ENCODE measurements at places on chromosomes 4 and X.

DNA sequence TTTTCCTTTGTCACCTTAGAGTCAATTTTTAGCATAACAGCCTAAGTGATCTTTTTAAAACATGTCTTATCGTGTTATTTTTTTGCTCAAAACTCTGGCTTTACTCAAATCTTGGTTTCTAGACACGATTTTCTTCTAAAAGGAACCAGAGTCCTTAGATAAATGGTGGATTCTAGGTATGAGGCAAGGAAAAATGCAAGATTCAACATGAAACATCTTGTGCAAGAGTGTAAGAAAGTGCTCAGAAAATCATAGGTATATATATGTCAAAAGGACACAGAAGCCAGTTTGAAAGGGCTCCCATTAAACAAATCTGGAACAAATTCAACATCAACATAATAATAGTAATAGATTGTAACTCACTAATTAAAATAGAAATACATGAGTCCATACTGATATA is 8.1 kb upstream of the ADGRG4 start:
- no peak for DNase-seq

DNA sequence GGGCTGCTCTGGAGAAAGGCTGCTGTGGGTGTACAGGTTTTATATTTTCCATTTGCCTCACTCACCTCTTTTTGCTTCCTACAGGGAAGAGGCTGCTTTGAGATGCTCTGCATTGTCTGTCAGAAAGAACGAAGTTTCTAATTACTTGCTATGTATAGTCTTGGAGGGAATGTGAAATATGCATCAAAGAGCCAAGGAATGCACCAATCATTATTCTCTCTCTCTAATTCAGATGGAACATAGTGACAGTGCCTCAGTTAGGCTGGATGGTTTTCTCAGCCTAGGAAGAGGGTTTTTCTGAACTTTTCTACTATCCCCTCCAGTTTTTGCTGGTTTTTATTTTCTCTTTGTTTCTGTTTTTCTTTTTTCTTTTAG is 106.8 kb upstream of the SLC4A4 start:
- DNase-seq: no peak

- peak; percentile 27 for DNase-seq
Measured at GRCh38 chr4:60805500-60806313, 394.4 kb upstream of the ADGRL3 start.

- DNase-seq: no peak
Measured at GRCh38 chrX:95065151-95065550, 1391.1 kb downstream of the FAM133A start.

DNA sequence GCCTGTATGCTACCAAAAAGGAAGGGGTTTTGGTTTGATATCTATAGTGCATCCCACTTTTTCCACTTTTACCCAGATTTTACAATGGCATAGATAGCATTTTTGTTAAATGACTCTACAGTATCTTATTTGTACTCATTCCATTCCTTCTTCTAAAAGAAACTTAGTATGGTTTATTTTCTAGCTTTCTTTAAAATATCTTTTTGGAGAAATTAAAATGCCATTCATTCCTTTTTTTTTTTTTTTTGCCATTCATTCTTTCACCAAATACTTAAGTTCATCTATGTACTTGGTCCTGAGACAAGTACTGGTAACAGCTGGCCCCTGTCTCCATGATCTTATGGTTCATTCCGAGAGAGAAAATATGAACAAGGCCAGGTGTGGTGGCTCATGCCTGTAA is 49.1 kb downstream of the MID1 start:
- no peak for DNase-seq

GRCh38 chr4:16636304-16636703 is 262.1 kb downstream of the LDB2 start:
- DNase-seq: no peak

DNA sequence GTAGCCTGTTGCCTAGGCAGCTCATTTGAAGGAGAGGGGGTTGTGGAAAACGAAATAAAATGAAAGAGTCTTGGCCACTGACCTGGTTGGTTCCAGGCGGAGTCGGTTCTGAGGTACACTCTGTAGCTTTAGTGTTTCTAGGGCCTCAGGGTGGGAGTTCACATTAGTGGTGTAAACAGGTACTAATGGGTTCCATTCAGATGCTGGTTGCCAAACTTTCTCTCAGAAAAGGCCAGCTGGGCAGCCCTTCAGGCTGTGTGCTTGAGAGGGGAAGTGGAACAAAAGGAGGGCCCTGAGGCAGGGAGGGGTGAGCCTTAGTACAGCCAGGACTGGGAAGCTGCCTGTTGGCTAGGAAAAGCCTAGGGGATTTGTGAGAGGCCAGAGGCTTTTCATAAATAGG is 24.8 kb downstream of the NHSL2 start:
- DNase-seq: no peak

GRCh38 chr4:76234679-76235044 is 16.9 kb upstream of the FAM47E start:
- no peak for DNase-seq

- no peak for DNase-seq
Measured at GRCh38 chrX:103376979-103377324, 614 bp downstream of the BEX3 start.

DNA sequence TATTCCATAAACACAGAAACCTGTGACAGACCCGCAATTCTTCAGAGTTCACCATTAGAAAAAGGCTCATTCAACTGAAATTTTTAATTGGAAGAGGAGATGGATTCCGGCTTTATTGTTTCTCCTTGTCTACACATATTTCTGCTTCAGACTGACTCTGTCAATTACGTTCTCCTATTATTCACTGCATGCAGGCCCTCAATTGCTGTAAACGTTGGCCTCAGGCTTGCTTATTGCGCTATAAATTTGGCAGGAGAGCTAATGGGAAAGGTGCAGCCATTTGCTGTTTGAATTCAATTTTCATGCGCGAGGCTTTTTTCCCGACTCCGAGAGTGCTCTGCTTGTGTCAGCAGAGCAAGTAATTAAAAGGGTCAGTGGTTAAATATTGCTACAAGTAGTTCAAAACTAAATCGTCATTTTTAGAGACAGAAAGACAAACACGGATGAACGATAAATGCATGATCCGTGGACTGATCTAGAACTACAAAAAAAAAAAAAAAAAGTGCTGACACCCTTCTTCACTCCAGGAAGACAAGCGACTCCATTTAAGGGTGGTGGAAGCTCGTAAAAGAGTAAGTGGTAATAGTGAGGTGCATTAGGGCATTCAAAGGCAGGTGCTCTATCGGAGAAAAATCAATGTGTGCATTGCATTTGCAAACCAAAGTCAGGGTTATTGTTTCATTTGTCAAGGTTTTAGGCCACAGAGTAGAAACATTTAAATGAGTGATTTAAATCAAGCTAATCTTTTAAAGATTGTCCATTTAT is 841.6 kb upstream of the FRG1 start:
- no peak for DNase-seq

DNA sequence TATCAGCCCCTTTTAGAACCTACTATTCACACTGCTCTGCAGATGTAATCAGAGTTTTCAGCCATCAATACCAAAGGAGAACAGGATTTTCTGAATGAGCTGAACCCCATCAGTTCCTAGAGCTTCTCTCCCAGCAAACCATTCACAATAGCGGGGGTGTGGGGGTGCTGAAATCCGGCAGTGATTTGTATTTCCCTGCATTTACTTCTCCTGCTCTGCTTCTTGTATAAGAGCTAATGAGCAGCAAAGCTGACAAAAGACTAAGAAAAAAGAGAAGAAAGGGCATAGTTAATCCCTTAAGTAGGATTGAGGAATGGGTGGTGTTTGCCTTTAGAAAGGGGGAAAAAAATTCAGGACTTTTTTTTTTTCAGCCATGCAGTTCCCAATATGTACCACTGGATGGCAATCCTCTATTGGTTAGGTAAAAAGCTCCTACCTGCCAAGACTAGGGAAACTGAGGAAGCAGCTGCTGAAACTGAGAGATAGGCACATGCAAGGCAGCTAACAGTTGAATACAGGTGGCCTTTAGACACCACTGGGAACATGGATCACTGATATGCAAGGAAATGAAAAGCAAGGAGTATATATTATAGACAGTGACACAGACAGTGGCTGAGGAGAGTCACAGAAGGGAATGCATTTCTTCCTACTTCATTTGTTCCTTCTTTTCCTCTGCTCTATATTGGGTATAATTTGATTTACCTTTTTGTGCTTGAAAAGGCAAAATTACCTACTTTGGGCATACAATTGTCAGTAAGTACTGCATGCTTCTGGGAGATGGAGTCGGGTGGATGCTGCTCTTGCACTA is 217.9 kb downstream of the HS6ST2 start:
- DNase-seq: peak; percentile 20

- DNase-seq: no peak
Measured at GRCh38 chr4:120139392-120139791, 72.7 kb upstream of the MAD2L1 start.

GRCh38 chrX:31546126-31546525 is 474.3 kb upstream of the FTHL17 start:
- no peak for DNase-seq

- DNase-seq: no peak
Measured at GRCh38 chr4:21554066-21554465, 394.5 kb downstream of the KCNIP4 start.
